ENCODE measurements at places on chromosomes 5 and 9.

DNA sequence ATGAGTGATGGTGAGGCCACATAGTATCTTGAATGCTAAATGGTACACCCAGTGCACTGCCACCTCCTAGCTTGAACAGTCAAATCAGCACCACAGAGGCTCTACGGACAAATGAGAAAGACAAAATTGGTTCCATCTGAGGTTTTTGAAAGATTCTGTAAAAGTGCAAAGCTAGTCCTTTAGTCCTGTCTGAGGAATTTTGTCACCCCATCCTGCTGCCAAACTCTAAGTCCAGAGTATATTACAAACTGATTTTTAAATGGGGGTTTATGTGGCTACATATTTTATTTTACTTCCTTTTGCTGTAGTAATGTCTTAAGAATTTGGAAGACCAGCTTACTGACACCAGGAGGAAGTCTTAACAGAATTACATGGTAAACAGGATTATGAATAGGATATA is 7.7 kb downstream of the FREM1 start:
- DNase-seq, result no peak

DNA sequence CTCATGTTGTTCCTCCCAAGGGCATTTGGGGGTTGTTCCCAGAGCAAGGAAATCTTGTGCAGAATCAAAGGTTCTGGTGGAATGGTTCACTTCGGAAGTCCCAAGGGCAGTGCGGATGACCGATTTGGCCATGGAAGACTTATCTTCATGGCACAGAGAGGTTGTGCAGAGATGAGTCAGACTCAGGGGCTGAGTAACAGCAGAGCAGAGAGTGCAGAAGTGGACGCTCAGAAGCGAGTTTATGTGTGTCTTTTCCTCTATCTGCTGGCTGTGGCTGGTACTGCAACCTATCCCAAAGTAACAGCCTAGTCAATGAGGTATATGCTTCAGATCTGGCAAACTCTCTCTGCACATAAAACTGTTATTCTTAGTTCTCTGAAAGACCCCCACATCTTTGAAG is 118.1 kb downstream of the DPYSL3 start:
- peak; percentile 37 for DNase-seq

DNA sequence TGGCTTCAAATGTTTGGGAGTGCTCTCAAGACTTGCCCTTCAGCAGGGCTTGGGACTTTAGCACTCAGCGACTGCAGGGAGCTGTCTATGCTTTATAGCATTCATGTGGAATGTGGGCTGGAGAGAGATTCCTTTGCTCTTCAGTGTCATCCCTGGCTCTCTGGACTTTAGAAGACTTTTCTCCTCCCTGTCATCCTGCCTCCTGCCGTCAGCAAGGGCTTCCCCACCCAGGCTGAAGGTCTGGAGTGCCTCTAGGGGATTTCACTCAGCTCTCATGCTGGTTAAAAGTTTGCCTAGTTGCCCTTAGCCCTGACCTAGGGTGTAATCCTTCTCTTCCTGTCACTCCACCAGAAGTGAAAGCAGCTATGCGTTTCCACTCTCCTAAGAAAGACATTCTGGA is 210.9 kb downstream of the FRMD3 start:
- DNase-seq, result no peak

DNA sequence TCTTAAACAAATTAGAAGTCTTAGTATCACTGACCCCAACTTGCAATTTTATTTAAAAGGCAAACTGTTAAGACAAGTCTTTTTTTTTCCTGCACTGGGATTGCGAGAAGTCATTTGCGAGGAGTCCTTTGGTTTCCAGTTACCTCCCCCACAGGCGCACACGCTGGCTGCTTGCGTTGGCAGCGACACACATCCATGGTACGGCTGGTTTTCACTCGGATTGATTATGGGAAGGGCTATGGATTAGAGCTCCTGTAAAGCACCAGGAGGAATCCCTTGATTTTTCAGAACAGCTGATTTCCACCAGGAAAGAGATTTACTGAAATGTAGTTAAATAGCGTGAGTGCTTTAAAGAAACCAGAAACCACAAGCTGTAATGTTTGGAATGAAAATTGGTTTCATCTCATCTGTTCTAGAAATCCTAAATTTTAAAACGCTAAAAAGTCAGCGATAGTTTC is 737 bp downstream of the SLC1A3 start:
- no peak for DNase-seq

DNA sequence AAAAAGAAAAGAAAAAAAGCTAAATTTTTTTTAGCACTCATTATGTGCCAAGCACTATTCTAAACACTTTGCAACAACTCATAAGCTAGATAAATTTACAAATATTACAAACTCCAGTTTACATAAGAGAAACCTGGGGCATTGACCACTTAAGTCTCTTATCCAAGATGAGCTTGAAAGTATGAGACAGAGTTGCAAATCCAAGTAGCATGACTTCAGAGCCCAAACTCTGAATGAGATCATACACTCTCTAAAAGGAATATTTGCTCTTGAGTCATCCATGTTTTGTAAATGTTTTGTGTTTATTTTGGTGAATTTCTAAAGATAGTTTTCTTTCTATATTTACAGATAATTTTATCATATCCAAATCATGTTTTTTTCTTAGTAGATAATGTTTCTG is 4.0 kb upstream of the SHOC1 start:
- no peak for DNase-seq

DNA sequence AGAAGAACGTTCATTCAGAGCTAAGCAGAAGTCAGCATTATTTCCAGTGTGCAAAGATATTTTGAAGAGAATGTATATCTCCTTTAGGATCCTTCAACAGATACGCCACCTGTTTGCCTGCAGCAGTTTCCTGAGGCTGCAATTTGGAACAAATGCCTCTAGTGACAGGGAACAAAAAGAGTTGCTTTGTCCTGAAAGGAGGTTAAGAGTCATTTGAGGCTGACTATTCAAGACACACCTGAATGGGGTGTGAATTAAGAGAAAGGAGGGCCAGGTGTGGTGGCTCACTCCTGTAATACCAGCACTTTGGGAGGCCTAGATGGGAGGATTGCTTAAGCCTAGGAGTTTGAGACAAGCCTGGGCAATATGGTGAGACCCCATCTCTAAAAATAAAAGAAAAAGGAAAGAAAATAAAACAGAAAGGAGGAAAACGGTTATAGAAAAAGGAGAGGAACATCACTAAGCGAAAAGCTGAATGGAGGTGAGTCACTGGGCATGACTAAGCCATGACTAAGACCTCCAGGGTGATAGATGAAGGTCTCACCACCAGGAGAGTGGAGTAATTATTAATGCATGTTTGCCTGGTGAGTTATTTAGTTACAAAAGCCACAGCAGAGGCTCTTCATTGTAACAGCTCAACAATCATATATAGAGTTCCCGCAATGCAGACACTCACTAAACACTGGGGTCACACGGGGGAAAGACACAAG is 255.2 kb upstream of the TNC start:
- peak; percentile 85 for DNase-seq

- DNase-seq, result no peak
These were observed 240.7 kb downstream of the ARRDC3 start for GRCh38 chr5:91142386-91142785.

DNA sequence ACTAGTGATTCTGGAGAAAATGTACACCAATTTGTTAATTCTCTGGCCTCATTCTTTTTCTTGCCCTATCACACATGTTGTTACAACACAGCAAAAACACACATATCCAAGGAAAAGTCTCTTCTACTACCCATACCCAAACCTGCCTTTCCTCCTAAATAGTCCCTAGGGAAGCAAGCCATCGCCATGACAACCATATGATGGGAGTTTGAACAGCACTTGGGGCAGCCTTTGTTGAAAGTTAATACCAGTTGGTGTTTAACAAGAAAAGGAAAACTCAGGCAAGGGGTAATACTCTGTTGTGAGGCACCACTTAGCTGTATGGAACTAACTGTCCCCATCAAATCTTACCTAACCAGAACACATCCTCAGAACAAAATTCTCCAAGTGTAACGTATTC is 1.7 kb downstream of the TRPM3 start:
- DNase-seq, result no peak

DNA sequence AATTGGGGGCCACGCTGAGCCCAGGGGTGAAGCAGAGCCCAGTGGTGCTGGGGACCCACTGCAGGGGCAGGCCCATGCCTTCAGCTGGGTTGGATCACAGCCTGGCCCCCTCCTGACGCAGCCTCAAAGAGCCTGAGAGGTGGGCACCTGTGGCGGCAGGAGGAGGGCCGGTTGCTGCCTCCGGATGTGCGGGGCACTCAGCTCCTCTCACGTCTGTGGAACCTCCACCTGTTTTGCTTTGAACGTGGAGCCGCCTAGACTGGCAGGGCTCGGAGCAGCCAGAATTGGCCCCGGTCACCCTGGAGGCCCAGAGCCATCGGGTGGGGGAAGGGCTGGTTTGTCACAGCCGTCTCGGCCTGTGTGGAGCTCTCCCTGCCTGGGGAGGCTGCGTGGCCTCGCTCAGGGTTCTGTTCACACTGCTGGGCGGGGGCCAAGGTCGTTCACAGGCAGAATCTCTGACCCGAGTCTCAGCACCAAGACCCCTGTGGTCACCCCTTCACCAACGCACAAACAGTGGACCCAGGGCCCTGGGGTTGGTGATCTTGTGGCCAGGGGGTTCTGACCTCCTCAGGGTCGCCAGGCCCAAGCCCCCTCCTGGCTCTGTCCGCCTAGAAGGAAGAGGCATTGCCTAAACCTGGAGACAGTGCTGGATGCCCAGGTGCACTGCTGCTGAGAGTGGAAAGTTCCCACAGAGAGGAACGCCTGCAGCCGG is 9.2 kb upstream of the SLC9A3 start:
- no peak for DNase-seq

DNA sequence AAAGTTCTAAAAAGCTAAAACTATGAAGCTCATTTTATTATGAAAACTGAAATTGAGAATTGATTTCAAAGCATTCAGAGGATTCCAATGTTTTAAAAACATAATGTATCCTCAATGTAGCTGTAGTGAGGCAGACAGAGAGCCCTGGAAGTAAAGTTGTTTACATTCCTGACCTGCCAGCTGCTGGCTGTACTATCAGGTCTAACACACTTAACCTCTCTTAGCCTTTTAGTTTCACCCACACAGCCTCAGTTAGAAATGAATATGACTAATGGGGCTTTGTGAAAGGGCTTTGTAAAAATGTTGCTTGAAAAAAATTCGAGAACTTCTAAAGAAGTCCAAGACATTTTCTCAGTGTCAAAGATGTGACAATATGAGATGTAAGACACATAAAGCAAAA is 122.6 kb downstream of the FBXL17 start:
- DNase-seq, result no peak

GRCh38 chr9:33750839-33751339 is 44.5 kb upstream of the PRSS3 start:
- DNase-seq, result no peak

DNA sequence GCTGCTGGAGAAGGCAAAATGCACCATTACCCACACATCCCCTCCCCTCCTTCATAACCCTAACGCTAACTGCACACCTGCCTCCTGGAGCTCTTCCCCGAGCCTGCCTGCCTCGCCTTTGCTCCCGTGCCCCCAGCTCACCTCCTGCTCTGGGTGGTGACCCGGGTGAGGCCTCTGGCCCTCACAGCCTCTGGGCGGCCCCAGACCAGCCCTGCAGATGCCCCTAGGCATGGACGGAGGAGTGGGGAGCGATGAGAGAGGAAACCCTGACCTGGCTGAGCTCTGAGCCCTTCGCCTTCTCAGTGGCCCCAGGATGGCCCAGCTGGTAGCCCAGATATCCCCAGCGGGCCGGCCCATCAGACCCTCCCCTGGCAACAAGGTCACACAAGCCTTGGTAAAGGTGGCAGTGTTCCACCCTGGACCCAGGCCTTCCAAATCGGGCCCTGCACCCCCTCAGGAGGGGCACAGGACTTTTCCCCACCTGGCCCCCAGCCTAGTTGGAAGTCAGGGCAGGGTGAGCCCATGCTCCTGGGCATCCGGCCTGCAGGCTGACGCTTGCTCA is 14.5 kb upstream of the CAMSAP1 start:
- DNase-seq, result no peak

GRCh38 chr9:91515074-91515687 is 91.5 kb upstream of the NFIL3 start:
- DNase-seq, result no peak

DNA sequence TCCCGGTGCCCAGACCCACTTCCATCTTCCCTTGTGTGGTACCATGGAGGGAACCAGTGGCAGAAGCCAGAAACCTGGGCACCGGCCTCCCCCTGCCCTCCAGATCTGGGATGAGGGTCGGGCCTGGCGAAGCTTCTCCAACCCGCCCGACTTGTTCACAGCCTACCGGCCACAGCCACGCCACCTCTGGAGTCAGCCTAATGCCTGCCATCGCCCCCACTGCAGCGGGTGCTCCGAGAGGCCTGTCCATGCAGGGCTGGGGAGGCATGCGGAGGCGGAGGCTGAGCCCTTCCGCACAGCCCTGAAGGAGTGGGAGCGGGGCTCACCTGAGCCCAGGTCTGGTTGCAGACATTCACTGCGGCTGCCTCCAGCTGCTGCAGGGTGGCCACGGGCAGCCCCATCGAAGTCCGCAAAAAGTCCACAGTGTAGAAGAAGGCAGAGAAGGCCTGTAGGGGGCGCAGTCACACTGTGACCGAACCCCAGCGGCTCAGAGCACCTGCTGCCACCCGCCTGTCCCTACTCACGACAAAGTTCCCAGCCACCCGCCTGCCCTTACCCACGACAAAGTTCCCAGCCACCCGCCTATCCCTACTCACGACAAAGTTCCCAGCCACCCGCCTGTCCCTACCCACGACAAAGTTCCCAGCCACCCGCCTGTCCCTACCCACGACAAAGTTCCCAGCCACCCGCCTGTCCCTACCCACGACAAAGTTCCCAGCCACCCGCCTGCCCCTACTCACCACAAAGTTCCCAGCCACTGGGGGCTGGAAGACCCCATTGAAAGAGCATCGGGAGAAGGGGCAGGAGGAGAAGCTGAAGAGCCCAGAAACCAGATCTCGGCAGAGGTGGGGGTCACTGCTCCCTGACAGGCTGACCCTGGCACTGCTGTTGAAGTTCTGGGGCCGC is 3.8 kb upstream of the NPDC1 start:
- DNase-seq, result no peak

- peak; percentile 90 for DNase-seq
These were observed 92.1 kb downstream of the NR3C1 start for GRCh38 chr5:143311428-143311827.

DNA sequence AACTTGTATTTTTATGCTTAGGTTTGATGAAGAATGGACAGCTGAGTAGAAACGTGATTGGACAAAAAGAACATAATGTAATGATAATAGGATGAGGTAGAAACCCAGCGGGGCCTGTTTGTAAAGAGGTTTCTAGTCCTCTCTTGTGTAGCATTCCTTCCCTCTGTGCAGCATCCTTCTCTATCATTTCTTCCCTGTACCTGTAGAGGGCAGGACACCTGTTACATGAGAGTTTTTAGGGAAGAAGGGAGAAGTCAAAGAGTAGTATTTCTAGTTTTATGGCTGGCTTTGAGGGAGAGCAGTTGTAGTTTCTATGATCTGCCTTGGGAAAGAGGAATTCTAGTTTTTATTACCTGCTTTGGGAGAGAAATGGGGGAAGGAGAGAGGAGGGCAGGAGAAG is 162.1 kb upstream of the FST start:
- no peak for DNase-seq

- no peak for DNase-seq
These were observed 16.7 kb downstream of the TGFBR1 start for GRCh38 chr9:99121604-99122003.

Measured in epithelial cell of prostate (primary cell).